NCI-H1092 treated with DMSO at 0.1 percent for 48 hours (cell line): ENCODE measurements at places on chromosomes 12 and 14.

DNA sequence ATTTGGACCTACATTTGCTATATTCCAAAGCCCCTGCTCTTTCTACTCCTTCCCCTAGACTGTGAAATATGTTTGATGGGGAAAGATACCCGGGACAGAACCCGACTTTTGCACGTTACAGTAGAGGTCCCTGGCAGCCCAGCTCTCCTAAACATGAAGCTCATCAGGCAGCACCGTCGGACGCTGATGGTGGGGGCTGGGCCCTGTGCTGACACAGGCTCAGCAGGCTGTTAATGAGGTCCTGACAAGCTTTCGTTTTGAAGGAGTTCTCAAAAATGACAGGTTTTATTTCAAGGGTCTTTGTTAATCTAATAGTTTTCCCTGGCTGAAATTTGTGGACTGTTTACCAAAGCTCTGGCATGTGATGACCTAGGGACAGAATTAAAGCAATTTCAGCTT, 102.3 kb downstream of the SLC25A47 start:
- no peak for DNase-seq

GRCh38 chr14:53106768-53107167, 46.4 kb downstream of the DDHD1 start:
- DNase-seq: no peak

GRCh38 chr14:104777808-104778249, 17.7 kb downstream of the AKT1 start:
- no peak for DNase-seq

GRCh38 chr14:104290058-104290667, 151.8 kb downstream of the KIF26A start:
- DNase-seq: no peak

DNA sequence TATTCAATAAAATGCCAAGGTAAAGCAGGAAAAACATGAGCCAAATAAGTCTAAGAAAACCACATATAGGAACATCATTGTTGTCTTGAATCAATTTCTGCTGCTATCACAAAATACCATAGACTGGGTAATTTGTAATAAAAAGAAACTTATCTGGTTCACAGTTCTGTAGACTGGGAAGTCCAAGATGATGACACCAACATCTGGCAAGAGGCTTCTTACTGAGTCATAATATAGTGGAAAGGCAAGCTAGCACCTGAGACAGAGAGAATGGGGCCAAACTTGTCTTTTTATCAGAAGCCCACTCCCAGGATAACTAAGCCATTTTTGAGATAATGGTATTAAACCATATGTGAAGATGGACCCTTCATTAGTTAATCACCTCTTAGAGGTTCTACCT, 975.9 kb downstream of the FLRT2 start:
- DNase-seq: no peak

GRCh38 chr14:35470755-35471154, 63.2 kb upstream of the INSM2 start:
- no peak for DNase-seq

- DNase-seq: peak; percentile 61
Observed at GRCh38 chr12:19757317-19757877, 318.1 kb downstream of the AEBP2 start.

- DNase-seq: no peak
Observed at GRCh38 chr12:65492998-65493912, 214.8 kb downstream of the MSRB3 start.

DNA sequence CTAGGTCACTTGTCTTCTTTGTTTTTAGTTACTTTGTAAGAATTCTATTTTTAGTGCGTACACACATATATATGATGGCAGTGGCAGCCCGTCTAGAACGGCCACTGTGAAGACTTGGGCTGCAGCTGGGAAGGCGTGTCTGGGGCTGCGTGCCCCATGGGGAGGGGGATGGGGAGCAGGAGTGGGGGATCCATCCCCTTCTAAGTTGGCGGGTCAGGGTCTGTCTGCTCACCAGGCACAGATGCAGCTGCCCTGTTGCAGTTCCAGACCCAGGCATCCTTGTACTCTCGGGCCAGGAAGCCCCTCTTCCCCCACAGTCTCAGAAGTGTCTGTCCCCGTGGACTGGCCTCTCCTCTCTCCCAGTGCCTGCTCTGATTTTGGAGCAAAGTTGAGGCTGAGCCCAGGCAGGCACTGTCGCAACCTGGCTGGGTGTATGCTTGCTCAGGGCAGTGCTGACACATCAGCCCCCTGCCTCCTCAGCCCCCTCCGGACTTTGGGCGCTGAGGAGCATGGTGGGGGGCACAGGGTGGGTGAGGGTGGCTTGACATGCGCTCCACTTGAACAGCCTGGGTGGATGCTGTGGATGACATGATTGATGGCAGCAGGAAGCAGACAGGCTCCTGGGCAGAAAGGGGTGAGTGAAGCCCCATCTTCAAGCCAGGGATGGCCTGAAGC, 271.2 kb upstream of the NAV3 start:
- no peak for DNase-seq

GRCh38 chr12:109743076-109743910, 29.7 kb downstream of the FAM222A start:
- no peak for DNase-seq

DNA sequence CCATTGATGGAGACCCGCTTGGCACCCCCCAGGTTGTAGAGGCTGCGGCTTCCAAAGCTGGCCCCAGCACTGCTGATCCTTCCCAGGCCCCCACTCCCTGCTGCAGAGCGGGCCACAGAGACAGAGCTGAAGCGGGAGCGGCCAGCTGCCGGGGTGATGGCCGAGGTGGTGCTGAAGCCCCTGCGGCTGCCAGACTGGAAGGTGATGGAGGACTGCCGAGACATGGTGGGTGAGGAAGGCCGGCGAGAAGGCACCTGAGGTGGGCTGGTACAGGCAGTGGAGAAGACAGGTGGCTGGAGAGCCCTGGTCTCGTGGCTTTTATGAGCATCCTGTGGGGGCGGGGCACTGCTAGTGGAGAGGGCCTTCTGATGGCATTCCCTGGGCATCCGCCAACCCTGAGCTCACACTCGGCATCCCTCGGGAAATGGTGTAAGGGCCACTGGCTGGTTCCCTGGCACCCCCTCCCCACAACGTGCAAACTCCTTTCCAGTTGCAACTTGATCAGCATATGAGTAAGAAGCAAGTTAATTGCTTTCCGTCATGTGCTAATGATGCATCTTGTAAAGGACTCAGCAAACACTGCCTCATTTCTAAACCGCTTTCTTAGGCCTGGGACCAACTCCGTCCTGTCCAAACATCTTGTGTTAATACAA, at the start of gene KRT75:
Gene KRT75 (minus strand): TSS at position 291 of the 653 bp plus-strand sequence. CDS start 67 bp downstream, at position 224.
- DNase-seq: no peak

- DNase-seq: no peak
Observed at GRCh38 chr14:58189176-58189575, 10.8 kb upstream of the ACTR10 start.

DNA sequence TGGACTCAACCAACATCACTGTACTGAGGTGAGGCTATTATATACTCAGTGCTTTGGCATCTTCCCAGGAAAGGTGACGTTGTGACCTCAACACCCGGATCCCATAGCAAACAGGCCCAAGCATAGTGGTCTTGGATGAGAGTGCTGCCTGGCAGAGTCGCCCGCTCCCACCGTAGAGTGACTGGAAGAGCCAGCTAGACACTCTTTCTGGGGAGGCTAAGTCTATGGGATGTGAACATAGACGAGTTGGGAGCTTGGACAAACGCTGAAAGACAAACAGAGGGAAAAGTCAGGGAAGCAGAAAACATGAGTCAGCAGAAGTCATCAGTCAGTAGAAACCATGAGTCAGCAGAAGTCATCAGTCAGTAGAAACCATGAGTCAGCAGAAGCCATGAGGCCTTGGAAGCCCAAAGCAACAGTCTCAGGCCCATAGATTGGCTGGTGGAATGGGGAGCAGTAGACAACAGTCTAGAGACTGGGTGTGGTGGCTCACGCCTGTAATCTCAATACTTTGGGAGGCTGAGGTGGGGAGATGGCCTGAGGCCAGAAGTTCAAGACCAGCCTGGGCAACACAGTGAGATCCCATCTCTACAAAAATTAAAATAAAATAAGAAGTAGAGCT, 66.4 kb upstream of the MAP1LC3B2 start:
- no peak for DNase-seq

DNA sequence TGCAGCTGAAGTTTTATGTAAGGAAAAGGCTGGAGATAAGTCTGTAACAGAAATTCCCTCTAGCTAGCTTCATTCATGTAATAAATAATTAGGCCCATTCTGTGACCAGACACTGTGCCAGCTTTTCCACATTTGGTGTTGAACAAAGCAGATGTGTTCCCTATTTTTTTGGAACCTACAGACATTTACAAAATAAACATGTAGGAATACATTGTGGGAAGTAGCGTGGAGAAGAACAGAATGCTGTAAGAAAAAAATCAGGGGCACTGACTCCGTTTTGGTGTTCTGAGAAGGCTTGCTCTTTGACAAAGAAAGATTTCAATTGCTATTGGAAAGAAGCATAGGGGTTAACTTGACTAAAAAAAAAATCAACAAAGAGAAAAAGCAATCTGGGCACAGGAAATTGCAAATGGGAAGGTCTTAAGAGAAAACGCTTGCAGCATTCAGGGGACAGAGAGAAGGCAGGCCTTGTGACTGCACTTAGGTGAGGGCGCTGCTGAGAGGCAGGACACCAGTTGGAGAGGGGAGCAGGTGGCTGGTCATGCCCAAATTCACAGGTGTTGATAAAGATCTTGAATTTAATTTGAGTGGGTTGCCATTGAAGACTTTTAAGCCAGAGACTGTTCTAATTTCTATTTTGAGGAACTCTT, 4.0 kb downstream of the FAR2 start:
- DNase-seq: no peak

DNA sequence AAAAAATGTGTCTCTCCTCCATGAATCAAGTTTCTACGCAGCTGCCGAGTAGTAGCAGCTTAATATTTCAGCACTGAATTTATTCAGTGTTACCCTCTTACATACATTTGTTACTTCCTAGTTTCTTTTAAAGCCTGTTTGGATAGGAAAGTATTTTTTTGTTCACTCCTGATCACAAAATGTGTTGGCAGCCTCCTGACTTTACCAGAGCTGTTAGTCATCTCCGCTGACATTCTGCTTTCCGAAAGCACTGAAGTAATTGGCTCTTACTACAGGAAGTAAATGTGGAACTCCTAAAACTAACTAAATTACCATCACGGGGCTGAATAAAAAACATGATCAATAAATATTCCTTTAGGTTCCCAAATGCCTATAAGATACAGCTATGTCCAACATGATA, 225.5 kb downstream of the EPS8 start:
- DNase-seq: no peak

DNA sequence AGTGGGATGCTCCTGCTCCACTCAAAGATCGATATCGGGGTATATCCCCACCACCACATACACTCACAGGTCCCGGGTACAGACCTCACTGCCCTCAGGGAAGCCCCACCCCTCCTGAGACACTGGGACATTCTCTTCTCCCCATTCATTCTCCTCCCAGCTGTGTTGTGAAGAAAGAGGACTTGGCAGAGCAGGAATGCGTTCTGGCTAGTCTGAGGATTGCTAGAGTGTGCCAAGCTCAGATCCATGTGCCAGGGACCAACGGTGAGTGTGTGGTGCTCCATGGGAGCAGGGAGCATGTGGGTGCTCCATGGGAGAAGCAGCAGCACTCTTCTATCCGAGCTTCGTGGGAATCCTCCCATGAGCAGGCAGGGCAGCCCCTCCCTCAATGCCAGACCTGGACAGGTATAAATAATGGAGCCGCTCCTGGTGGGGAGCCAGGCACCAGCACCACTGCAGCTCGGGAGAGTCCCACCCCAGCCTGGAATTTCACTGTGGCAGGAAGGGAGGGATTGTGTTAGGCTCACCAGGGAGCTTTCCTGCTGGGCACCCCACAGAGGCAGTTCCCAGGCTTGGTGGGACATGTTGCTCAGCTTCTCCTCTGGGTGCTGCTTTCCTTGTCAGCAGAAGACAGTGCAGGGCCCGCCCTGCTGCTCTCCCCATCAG, 2.3 kb upstream of the KRT5 start:
- no peak for DNase-seq

- DNase-seq: no peak
Observed at GRCh38 chr12:53983950-53984572, 885 bp upstream of the HOXC10 start.

- DNase-seq: no peak
Observed at GRCh38 chr12:31832740-31833729, 104.2 kb upstream of the AMN1 start.
